Right lung (tissue), 10 donors: ENCODE measurements at places on chromosomes 11 and 22.

DNA sequence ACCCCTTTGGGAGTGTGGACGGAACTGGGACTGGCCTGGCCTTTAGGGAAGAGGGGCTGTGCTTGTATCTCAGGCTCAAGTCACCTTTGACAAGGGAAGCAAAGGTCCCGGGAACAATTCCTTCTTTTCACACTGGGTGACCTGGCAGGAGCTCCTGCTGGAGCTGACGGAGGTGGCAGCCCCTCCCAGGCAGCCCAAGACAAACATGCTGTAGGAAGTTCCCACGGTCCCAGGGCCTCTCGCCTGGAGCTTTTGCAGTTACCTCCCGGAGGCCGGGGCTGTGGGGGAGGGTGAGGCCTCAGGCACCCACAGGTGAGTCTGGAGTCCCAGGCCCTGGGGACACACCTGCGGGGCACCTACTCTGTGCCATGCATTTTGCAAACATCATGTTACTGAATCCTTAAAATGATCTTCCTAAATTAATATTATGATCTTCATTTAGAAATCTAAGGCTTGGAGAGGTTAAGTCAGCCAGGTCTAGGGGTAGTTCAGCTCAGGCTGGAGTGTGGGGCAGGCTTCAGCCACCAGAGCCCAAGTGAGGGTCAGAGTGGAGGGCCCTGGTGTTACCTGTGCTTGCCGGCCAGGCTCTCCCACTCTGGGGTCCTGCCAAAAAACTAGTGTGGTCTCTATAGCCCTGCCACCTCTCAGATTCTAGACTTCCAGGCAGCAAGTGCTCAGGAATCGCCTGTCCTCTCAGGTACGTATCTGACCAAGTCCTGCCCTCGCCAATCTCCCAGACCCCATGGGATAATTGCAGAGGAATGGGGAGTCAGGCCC, 15.7 kb upstream of the MYEOV start:
- no peak for DNase-seq

- DNase-seq, result no peak
Observed at GRCh38 chr22:36486619-36487384, 5.4 kb upstream of the TXN2 start.

GRCh38 chr11:117554601-117555333, 227.1 kb downstream of the CEP164 start:
- no peak for DNase-seq

GRCh38 chr11:134271978-134272377, 4.2 kb upstream of the GLB1L3 start:
- no peak for DNase-seq

- no peak for DNase-seq
Observed at GRCh38 chr11:57205041-57205641, 23.4 kb downstream of the LRRC55 start.

DNA sequence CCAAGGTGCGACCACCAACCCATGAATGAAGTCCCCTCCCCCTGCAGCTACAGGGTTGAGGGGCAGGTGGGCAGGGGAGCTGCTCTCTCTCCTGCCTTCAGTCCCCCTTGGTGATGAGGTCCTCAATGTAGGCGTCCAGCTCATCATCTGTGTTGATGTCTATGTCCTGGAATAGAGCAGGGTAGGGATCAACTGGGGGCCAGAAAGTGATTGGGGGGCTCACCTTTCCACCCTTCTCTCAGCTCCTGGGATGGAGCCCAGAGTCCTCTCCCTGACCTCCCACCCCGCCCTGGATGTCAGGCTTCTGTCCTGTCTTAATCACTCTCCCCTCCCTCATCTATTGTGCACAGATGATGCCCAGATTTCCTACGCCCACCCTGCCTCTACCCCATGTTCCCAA, 41.9 kb downstream of the MORC2 start:
- no peak for DNase-seq

GRCh38 chr11:67464411-67465188, 4.5 kb downstream of the TMEM134 start:
- DNase-seq, result peak; percentile 66

GRCh38 chr22:39269095-39269790, 24.5 kb upstream of the PDGFB start:
- DNase-seq, result no peak

GRCh38 chr22:18976197-18976751, 40.2 kb upstream of the PRODH start:
- DNase-seq, result no peak

GRCh38 chr22:42892571-42893316, 35.7 kb upstream of the ARFGAP3 start:
- no peak for DNase-seq

- DNase-seq, result no peak
Observed at GRCh38 chr11:126917531-126918204, 82.9 kb downstream of the KIRREL3 start.

GRCh38 chr11:61897387-61898246, 6.3 kb upstream of the FADS3 start:
- peak; percentile 52 for DNase-seq

- no peak for DNase-seq
Observed at GRCh38 chr11:116577273-116577672, 195.5 kb downstream of the BUD13 start.

GRCh38 chr11:62001450-62002191, 34.2 kb upstream of the FTH1 start:
- peak; percentile 26 for DNase-seq

- no peak for DNase-seq
Observed at GRCh38 chr11:88402192-88402715, 64.7 kb upstream of the CTSC start.

DNA sequence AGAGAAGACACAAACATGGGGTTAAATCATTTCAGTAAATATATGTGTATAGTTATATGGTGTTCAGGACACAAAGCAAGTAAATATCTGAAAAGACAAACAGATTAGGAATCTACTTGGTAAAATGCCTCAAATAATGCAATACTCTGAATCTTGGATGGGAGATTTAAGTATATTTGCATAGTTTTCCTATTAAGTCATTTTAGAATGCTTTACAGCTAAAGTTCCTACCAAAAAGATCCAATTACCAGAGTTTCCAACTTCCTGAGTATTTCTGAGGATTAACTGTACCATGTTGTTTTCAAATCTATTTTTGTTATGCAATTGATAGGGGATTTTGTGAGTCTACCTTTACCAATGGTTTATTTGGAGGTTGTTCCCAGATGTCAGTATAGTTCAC, 424.4 kb upstream of the CCDC179 start:
- DNase-seq, result no peak

DNA sequence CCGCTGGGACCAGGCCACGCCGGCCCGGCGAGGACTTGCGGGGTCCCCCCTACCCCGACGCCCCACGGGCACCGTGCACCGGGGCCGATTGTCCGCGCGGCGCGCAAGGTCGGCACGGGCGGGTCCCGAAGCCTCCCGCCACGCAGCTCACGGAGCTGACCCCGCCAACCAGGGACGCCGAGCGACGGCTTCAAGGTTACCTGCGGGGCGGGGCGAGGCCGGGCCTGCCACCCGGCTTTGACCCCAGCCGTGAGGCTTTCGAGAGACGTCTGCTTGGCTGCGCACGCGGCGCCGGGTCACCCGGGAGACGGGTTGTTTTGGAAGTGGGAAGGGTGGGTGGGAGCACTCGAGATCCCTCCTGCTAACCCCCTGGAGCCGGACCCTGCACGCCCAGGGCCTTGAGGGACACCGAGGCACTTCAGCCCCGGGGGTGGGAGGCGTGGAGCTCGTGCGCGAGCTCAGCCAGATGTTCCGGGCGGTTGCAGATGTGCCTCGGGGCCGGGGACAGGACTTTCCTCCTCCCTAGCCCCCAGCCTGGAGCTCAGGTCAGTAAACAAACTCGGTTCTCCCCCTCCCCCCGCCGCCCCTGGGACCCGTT, 3.2 kb upstream of the WNT11 start:
- DNase-seq, result peak; percentile 35

DNA sequence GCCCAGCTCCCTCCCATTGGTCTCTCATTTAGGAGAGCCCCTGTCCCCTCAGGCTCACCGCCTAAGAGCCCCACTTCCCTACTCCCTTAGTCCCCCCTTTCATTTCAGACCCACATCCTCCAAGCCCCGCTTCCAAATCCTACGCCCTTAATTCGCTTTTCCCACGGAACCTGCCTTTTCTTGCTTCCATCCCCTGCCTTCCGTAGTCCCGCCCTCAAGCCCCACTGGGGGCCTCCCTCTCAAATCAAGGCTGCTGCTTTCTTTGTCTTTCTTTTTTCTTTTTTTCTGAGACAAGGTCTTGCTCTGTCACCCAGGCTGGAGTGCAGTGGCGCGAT, 396 bp downstream of the CCDC157 start:
- no peak for DNase-seq

- DNase-seq, result no peak
Observed at GRCh38 chr11:108037211-108037610, 28.5 kb downstream of the CUL5 start.

DNA sequence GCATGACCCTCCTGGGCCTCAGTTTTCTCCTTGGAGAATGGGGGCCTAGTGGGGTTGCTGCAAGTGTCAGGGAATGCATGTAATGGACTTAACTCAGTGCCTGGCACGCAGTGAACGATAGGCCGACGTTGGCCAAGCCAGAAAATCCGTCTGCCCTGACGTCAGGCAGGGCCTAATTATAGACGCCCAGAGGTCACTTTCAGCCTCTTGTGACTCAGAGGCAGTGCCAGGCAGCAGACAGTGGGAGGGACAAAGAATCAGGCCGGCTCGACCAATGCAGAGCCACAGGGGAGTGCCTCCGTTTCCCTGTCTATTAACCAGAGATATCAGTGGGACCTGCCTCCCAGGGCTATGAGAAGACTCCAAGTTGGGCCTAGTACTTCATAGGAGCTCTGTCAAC, 115.0 kb downstream of the MN1 start:
- DNase-seq, result no peak

DNA sequence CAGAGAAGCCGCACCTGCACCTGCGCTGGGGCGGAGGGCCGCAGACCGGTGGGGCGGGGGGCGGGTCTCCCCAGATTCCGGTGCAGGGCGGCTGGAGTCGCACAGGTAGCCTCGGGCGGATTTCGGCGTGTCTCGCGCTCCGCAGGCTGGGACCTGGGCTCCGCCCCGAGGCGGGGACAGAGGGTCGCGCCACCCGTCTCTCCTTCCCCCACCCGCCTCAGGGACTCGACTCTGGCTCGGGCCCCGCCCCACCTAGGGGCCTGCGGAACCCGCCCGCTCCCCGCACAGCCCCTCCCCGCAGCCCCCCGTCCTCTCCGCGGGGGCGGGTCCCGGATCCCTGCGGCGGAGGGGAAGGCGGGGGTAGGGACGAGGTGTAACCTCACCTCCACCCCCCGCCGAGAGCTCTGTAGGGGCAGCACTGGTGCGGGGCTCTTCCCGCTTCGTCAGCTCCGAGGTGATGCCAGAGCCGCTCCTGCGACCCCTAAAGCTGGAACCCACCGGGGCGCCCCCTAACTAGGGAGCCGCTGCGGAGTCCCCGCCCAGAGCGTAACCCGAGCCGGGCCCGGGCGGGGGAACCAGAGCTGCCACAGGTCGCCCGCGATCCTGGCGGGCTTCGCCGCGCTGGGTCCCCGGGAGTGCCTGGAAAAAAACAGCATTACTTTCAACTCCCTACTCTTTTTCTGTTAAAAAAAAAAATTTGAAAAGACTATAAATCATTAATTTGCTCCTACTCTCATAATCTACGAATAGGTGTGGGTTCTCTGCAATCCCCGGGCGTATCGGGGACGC, at the start of gene SLC29A2:
TSS of gene SLC29A2 (minus strand) at position 134 of the 789 bp plus-strand sequence. CDS start 169 bp downstream, outside the sequence.
- DNase-seq, result peak; percentile 68

DNA sequence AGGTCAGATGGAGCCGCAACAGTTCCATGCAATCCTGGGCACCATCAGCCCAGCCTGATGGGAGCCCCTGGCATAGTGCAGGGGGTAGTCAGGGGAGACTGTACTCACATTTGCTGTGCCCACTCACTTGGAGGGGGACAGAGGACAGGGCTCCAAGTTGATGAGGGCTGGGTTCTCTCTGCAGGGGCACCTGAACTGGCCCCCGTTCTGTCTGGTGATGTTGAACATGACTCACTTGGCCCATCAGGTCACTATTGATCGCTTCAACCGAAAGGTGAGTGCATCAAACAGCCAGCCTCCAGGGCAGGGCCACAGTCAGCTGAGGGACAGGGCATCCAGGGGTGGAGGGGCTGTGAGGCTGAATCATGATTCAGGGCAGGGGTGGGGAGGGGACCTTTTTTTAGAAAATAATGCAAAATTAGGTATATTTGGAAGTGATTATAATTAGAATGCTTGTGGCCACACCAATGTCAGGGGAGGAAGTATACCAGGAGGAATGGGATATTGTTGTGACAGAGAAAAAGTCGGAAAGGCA, 66.4 kb downstream of the OTOG start:
- no peak for DNase-seq

- DNase-seq, result no peak
Observed at GRCh38 chr11:83628622-83629355, 342.6 kb upstream of the CCDC90B start.

GRCh38 chr11:78961247-78961646, 386.6 kb upstream of the NARS2 start:
- no peak for DNase-seq

DNA sequence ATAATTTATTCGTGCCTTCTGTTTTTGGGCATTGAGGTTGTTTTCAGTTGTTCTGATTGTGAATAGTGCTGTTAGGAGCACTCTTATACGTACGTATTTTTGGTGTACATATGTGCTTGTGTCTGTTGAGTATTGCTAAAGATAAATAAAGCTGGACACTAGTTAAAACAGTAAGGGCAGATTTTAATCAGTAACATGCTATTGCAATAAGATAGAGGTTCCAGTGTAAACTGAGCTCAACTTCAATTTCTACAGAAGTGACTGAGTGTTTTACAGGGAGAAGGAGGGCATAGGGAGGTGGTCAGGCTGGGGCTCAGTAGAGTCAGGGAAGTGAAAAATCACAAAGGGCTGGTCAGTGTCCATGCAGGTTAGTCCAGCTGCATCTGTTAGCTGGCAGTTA, 76.0 kb upstream of the PARVA start:
- no peak for DNase-seq

- no peak for DNase-seq
Observed at GRCh38 chr22:23804781-23805291, 18.1 kb downstream of the SMARCB1 start.

DNA sequence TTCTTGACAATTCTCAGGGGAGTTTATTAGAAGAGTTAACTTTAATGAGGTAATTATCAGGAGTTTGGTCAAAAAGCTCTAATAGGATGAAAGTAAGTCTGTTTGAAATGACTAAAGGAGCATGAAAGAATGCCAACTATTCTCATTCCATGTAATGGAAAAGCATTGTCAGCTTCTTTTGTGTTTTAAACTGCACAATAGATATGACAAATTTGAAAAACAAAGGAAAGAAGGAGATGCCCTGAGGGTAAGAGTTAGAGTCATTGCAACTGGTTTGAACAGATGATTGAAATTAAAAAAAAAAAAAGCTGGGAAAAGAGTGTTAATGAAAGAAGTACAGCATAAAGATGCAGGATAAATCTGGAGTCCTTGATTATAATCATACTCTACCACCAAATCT, 296.8 kb upstream of the FOLH1 start:
- no peak for DNase-seq

DNA sequence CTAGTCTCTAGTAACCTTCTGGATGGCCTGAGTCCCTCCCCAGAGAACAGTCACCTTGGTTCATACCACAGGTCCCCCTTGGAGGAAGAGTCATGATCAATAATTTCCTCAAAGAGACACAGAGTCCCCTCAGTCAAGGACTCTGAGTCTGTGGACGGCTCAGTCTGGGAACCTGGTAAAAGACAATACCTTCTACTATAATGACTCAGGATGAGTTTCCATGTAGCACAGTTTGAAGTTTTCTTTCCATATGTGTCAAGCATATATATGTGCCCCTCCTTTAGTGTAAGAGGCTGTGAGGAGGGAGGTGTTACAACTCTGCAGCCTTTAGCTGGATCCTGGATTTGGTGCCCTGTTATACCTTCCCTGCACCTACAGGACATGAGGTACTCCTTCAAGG, 54.4 kb upstream of the TSKU start:
- DNase-seq, result no peak
